NCI-H524 (cell line): ENCODE measurements at places on chromosomes 13 and 19.

DNA sequence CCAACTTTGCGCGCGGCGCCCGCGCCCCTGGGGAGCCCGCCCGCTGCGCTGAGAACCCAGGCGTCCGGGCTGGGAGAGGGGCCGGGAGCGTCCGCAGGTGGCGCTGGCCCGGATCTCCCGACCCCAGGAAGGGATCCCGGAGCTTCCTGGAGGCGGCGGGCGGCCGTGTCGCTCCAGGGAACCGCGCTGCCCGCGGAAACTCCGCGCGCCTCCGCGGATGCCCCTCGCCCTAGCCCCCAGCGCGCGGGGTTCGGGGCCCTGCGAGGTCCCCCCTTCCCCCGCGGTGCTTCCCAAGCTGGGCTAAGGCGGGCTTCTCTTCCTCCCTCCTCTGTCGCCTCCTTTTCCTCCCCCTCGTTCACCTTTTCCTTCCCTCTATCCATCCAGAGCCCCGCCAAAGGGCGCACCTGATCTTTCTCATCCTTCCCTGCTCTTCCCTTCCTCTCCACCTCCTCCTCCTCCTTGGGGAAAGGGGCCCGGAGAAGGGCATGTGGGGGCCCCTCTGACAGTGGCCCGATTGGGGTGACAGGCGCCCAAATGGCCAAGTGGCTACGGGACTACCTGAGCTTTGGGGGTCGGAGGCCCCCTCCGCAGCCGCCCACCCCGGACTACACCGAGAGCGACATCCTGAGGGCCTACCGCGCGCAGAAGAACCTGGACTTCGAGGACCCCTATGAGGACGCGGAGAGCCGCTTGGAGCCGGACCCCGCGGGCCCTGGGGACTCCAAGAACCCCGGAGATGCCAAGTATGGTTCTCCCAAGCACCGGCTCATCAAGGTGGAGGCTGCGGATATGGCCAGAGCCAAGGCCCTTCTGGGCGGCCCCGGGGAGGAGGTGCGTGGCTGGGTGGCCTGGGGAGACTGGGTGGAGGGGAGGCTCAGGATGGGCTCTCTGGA is 710 bp downstream of the SHD start:
- no peak for DNase-seq

DNA sequence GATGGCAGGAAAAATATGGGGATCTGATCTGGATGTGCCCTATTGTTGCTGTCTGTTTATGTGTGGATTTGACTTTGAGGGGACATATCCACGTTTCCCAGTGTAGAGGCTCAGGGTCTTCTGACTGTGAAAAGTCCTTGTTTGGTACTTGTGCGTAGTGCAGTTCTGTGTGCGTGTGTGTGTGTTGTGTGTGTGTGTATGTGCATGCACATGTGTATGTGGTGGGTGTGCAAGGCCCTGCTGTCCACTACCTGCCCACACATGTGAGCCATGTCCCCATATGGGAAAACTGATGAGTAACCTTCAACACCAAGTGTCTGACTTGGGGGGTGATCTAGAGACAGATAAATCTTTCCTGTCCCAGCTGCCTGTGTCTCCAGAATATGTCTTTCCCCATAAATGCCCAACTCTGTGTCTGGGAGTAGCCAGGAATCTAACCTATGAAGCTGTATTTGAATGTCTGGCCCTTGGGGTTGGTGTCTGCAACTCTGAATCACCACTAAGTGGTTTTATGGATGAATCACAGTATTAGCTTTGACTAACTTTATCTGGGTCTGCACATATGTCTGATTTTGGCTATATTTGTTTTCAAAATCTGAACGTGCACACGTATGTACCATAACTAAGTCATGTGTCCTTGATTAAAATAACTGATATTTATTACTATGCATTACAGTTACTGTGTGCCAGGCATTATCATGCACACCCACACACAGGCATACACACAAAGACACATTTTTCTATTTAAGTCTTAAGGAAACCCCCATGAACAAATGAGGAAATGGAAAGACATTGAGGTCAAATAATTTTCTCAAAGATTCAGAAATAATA is 17.4 kb downstream of the KLK2 start:
- no peak for DNase-seq

- no peak for DNase-seq
Measured at GRCh38 chr19:46209051-46209450, 20.5 kb upstream of the IGFL1 start.

DNA sequence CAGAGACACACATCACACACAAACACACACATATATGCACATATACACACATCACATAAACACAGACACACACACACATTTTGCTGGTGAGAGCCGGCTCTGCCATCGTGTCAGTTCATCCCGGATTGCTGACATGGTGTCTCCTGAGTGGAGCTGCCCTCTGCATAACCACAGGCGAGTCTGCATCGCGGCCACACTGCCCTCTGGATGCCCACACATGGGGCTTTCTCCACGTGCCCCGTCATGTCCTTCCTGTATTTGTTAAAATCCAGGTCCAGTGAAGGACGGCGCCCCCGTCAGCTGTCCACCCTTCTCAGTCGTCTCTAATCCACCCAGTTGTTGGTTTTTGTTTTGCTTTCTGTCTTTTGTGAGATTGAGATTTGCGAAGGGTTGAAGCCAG is 52.6 kb upstream of the F7 start:
- DNase-seq: no peak

DNA sequence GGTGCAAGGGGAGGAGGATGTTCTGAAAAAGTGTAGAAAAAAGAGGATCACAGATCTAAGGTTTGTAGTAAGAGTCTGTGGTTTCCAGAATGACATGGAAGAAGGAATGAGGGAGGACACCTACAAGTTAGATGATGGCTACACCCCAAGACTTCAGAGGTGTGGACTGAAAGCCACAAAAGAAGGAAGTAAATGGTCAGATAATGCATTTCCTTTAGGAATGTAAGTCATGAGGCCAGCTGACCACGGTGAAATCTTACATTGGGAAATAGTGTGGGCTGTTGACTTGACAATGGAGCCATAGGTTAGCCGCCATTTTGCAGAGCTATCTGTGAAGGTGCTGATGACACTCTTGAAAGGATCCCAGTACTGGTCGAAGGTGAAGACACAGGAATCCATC is 25.3 kb upstream of the FBXO27 start:
- no peak for DNase-seq

- peak; percentile 5 for DNase-seq
Measured at GRCh38 chr13:44879452-44880058, 109.7 kb downstream of the NUFIP1 start.

GRCh38 chr19:47003611-47004465 is 15.8 kb upstream of the NPAS1 start:
- DNase-seq: no peak

- no peak for DNase-seq
Measured at GRCh38 chr19:29535214-29535831, 9.5 kb downstream of the VSTM2B start.

- no peak for DNase-seq
Measured at GRCh38 chr13:40874138-40874779, 84.8 kb downstream of the SLC25A15 start.

GRCh38 chr19:47711652-47712242 is 1.5 kb upstream of the EHD2 start:
- DNase-seq: no peak

DNA sequence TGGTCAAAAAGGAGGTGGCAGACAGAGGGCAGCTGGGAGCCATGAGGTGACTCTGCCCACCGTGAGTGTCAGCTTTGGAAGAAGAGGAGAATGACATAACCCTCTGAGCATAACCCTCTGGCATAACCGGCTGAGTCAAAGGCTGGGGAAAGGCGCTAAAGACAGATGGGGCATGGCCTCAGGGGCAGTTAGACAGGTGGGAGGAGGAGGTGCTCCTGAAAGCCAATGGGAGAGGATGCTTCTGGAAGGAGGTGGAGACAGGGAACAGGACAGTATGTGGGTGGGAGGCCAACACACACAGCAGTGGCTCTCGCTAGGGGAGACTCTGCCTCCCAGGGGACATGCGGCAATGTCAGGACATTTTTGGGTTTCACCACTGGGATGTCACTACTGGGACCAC is 17.1 kb downstream of the ELAVL1 start:
- no peak for DNase-seq

GRCh38 chr13:43879755-43880181 is at the start of gene LACC1:
TSS of gene LACC1 (plus strand) at chr13:43879904. CDS start at chr13:43880986, 1,082 bp downstream.
- DNase-seq: no peak

GRCh38 chr13:42486711-42487198 is 87.2 kb upstream of the TNFSF11 start:
- DNase-seq: no peak

- no peak for DNase-seq
Measured at GRCh38 chr19:3003046-3003445, 25.7 kb downstream of the TLE6 start.

DNA sequence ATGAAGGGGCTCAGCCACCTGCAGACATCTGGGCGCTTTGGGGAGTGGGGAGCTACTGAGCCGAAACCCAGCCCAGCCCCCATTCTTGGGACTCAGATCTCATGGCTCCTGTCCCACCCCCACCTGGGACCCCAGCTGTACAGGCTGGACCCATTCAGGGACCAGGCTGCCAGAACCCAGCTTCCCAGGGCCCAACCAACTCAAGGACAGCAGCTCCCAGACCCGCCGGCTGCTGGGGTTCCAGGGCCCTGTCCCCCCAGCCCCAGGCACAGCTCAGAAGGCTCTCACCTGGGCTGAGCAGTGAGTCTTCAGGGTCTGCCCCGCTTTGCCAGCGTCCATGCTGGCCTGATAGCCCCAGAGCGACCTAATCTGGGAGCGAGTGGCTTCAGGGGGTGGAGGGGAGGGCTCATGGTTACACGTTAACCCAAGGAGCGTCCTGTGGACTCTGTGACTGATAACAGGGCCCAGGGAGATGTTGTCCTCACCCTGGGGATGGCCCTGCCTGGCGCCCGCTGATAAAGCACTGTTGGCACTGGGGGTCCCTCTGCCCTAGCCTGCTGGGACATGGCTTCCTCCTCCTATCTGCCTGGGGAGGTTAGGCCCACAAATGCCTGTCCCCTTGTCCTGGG is at the start of gene TMEM86B:
TMEM86B (minus strand) TSS at position 361 of the 629 bp plus-strand sequence; CDS start at position 339, 22 bp downstream.
- no peak for DNase-seq

- DNase-seq: no peak
Measured at GRCh38 chr19:49431330-49431749, 6.2 kb downstream of the GFY start.

DNA sequence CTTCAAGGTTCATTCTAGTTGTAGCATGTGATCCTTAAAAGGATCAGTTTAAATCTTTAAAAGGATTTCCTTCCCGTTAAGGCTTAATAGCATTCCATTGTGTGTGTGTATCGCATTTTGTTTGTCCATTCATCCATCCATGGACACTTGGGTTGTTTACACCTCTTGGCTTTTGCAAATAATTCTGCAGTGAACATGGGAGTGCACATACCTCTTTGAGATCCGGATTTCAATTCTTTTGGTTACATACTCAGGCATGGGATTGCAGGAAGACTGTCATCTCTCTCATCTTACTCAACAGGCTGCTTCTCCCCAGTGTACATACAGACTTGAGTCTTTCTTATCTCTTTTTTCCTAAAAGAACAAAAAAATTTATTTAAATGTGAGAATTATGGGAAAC is 1.2 kb downstream of the RNF113B start:
- DNase-seq: no peak

DNA sequence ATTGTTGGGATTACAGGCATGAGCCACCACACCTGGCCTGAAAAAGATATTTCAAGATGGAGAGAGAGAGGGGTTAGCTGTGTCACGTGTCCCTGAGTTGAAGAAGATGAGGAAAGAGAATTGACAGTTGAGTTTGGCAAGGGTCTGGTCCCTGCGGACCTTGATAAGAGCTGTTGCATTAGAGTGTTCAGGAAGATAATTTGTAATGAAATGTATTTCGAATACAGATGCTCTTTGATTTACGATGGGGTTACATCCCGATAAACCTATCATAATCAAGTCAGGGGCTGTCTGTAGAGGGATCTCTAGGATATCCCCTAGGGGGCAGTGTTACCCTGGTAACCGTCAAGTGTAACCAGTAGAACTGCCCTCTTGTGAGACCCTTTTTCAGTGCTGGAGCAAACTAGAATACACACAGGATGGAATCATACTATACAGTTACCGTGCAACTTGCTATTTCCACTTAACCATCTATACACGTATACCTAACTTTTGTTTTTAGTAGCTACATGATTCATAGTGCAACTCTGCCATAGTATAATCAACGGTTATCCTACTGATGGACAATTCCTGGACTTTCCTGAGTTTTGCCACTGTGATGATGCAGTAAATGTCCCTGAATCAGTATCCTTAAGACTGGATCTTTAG is 1.5 kb upstream of the ELOF1 start:
- peak; percentile 91 for DNase-seq

DNA sequence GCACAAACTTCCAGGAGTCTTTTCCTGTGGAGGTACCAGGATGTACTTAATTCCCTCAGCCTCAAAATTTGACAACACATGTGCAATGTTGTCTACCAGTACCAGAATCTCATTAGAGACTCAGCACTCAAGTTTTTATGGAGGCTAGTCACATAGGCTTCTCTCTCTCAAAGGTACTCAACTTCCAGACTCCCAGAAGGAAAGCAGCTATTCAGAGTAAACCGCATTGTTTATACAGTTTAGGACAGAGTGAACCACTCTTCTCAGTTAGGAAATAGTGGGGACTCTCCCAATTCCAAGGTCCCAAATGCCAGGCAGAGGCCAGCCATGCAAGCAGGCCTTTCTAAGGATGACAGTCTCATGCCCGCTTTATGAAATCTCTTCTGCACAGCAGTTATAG is 8.5 kb upstream of the C1QTNF9B start:
- DNase-seq: no peak

DNA sequence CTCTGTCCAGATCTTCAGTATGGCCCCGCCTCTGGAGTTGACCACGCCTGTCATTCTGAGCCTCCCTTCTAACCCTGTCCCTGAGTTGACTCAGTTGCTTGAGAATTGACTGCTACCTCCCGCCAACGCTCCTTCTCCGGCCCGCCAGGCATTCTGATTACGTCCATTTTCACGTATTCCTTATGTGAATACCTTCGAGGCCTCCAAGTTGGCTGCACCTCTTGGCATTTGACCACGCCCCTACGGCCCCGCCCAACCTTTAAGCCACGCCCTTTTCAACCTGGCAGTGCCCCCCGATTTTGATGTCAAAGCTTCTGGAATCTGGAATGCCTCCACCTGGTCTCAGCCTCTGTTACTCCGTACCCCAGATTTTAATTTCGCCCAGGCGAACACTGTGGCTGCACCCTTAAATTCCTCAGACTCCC is 1.7 kb upstream of the EML2 start:
- no peak for DNase-seq
